ENCODE measurements at places on chromosomes 5 and 9.
A peak's percentile ranks its signal among the peaks of the same experiment; 100 is the strongest.

DNA sequence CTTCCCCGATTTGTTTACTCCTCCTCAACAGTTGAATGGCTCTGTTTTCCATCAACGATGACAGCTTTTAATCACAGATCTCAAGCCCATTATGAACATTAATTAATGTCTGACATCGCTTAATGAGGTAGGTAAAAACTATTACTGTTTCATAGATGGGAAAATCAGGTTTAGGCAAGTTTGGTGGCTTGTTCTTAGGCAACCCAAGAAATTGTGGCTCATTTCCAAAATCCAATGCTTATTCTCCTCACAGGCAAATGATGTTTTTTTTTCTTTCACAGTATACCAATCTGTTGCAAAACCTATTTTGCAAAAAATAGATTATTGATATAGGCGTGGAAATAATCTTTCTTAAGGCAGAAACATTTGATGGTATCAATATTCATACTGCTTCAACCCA lies 70.8 kb upstream of the CHD1 start:
- no peak for DNase-seq

DNA sequence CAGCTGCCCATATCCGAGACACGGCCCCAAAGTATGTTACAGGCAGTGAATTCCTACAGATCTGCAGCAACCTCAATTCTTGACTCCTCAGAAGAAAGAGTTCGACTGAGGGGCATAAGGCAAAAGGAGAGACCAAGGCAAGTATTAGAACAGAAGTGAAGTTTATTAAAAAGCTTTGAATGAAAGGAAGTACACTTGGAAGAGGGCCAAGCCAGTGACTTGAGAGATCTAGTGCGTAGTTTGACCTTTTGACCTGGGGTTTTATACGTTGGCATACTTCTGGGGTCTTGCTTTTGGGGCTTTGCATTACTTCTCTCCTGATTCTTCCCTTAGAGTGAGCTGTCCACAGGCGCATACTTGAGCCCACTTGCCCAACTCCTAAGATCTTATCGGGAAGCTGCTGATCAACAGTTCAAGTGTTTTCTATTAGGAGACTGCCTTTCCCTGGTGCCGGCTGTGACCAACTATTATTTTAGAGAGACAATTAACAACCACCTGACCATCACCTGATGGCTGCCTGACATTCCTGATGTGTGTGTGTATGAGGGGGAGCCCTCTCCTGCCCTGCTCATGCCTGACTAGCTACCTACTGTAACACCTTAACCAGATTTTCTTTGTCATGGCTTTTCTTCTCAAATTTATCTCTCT lies 1.5 kb upstream of the DEPDC1B start:
- DNase-seq, result no peak

DNA sequence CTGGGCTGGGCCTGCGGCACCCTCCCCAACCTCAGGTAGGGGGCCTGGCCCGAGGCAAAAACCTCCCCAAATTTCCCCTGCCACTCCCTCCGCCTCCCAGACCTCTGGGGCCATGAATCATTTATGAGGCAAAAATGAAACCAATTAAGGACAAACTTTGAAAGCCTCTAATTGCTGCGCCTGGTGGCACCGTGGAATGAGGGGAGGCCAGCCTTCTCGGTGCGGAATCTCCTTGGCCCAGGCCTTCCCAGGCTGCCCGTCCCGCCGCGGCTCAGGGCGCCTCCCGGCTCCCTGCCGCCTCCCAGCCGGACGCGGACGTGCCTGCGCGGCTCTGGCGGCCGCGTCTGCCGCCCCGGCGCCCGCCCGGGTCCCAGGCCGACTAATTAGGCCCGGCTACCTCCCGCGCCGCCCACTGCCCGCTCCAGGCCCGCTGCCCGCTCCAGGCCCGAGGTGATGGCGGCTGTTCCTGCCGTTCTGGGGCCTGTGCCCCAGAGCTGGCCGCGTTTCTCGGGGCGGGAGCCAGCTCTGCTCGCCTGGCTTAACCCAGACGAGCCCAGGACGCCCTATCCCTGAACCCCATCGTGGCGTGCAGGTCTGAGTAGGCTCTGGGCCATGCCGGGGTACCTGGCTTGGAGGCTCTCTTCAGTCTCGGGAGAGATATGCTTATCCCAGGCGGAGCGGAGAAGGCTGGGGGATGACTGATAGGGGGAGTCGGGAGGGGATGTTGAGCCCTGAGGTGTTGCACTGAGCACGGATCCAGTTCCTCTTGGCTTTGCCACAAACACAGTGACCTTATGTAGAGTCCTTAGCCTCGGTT lies 20.1 kb downstream of the CXXC5 start:
- peak; percentile 31 for DNase-seq

DNA sequence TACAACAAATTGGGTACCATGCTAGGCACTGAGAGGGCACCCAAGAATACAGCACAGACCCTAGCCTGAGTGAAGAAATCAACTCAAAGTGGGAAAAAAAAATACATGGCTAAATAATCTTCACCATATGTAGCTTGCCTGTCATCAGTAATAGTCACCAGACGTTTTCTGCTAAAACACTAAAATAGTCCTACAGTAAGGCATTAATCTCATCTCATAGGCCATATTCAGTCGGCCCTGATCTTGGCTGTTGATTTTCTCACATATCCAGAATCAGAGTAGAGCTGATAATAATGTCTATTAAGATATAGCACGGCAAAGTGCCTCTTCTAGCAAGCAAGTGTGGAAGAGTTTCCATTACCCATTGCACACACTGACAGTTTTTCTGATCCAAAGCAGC lies 322.1 kb upstream of the SLC30A5 start:
- no peak for DNase-seq

GRCh38 chr5:132787076-132787475 lies 10.0 kb upstream of the SEPTIN8 start:
- DNase-seq, result no peak

DNA sequence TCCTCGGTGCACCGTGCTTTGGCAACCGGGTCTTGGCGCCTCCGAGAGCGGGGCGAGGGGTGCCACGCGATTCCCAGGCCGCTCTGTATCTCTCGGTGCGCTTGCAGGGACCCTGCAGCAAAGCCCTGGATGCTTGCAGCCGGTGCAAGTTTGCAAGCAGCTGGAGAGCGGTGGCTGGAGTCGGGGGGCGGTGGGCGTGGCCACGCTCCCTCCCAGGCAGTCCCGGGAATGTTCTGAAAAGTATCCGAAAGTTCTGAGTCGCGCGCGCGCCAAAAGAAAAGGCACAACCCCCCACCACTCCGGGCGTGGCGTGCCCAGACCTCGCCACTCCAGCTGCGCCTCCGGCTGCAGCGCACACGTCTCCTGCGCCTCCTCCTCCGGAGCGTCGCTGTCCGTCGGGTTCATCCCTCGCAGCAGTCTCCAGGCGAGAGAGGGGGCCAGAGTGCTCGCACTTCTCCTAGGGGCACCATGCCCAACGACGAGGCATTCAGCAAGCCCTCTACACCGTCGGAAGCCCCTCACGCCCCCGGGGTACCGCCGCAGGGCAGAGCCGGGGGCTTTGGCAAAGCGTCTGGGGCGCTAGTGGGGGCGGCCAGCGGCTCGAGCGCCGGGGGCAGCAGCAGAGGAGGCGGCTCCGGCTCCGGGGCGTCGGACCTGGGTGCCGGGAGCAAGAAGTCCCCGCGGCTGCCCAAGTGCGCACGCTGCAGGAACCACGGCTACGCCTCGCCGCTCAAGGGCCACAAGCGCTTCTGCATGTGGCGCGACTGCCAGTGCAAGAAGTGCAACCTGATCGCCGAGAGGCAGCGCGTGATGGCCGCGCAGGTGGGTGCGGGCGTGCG lies at the start of gene DMRT1:
Gene DMRT1 (plus strand): TSS at position 327 of the 839 bp plus-strand sequence. CDS start 142 bp downstream, at position 469.
- no peak for DNase-seq

DNA sequence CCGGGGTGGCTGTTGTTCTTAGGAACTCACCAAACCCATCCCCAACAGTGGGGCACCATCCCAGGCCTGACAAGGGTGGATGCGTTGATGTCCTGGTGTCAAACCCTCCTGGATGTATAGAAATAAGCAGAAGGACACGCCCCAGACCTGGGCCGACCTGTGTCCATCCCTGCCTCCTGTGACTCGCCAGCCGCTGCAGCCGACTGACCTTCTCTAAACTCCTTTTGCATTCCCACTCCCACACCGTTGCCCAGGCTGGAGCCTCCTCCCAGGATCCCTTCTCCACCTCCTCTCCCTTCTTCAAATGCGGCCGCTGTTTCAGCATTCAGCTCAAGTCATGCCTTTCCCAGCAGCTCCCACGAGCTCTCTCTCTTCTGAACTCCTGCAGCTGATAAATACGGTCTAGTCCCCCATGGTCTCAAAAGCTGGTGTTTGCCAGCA lies 213.2 kb upstream of the IER5L start:
- DNase-seq, result no peak

DNA sequence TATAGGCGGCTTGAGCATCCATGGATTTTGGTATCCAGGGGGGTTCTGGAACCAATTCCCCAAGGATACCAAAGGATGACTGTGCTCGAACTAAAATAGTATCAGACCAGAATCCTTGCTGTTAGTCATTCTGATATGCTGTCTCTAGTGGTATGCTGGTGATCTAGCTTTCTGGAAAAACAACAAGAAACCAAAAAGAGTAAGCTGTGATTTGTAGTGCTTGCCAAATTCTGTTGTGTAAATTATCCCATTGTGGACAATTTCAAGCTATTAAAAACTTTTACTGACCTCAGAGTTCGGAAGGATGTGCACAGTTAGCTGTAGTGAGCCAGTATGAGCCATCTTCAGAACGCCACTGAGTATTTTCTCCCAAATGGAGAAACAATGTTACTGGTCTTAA lies 99.0 kb upstream of the FBN2 start:
- DNase-seq, result no peak

- DNase-seq, result peak; percentile 18
These were observed 650 bp downstream of the MYORG start for GRCh38 chr9:34375901-34376595.
